GM12878 (cell line): ENCODE measurements at places on chromosomes 12 and 14. TPM values are rescaled to one million over a fixed set of nuclear protein-coding genes. Genes with fewer than 3 reads are reported as not detected.
A peak's percentile ranks its signal among the peaks of the same experiment; 100 is the strongest.

- DNase-seq: no peak
- no peaks in the 10 kb centered on the region for H3K36me3 ChIP-seq
- no peak overlapping the region for H3K4me3 ChIP-seq
- H3K4me1 ChIP-seq: peaks cover 6% of the 10 kb centered on the region
- no peak overlapping the region for H3K27ac ChIP-seq
- peaks cover 3% of the 10 kb centered on the region for H3K27me3 ChIP-seq
These were observed 25.2 kb upstream of the KRT78 start for GRCh38 chr12:52873832-52874572.

- no peak for DNase-seq
- no peaks in the 10 kb centered on the region for H3K36me3 ChIP-seq
- no peak overlapping the region for H3K4me3 ChIP-seq
- no peak overlapping the region for H3K27ac ChIP-seq
These were observed 8.2 kb downstream of the PHC1 start for GRCh38 chr12:8922544-8922943.

DNA sequence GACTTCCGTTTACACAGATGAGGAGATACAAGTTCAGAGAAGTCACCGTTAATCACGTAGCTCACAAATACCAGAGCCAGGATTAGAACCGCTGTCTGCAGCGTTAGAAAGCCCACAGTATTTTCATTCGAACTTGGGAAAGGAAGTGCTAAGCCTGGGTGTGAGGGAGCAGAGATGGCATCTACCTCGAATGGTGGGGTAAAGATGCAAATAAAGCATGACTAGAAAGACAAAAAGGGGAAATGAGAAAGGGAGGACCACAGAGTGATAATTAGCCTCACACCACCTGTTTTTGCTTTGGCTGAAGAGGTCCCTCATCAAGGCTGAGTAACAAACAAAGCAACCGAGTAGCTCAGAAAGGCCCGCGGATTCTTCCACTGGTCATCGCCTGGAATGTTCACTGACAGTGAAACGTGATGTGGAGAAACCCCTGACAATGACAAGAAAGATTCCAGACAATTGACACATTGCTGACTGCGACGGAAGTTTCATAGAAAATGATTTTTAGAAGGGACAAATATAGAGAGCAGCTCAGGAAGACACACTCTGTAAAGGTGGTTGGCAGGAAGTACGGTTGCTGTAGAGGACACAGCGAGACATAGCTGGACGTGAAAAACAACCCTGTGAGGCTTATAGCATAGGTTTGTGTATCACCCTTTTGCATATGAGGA is 31.5 kb upstream of the BHLHE41 start:
- H3K27me3 ChIP-seq: no peaks in the 10 kb centered on the region
- DNase-seq: peak; percentile 99
- H3K4me1 ChIP-seq: peaks cover 38% of the 10 kb centered on the region
- no peaks in the 10 kb centered on the region for H3K36me3 ChIP-seq

DNA sequence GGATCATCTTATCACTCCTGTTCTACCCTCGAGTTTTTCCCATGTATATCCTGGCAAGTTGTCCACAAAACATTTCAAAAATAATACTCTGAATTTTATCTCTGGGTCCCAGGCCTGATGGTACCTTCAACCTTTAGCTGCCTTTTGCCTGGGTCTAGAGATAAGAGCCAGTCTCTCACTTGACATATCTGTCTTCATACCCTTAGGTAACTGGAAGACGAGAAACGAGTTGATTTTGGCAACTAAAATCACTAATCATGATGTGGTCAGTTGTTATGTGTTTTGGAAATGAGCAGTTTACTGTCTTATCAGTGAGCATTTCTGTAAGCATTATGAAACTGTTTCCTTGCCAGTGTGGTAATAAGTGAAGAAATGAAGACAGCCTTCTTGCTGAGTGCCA is 6.3 kb downstream of the RNF10 start:
- no peak overlapping the region for H3K27ac ChIP-seq
- no peak overlapping the region for H3K4me3 ChIP-seq
- H3K27me3 ChIP-seq: no peaks in the 10 kb centered on the region
- no peak for DNase-seq
- peaks cover 21% of the 10 kb centered on the region for H3K36me3 ChIP-seq

- H3K4me3 ChIP-seq: no peak overlapping the region
- peaks cover 4% of the 10 kb centered on the region; the same call in 1 of the 2 replicates for H3K4me1 ChIP-seq
- no peak for DNase-seq
- peaks cover 4% of the 10 kb centered on the region; the same call in 1 of the 2 replicates for H3K27me3 ChIP-seq
- H3K36me3 ChIP-seq: no peaks in the 10 kb centered on the region
These were observed 2.0 kb downstream of the PELI2 start for GRCh38 chr14:56120091-56120691.

- no peak for DNase-seq
- peaks cover 35% of the 10 kb centered on the region for H3K4me1 ChIP-seq
- peaks cover 6% of the 10 kb centered on the region for H3K36me3 ChIP-seq
- no peak overlapping the region for H3K4me3 ChIP-seq
- H3K27me3 ChIP-seq: no peaks in the 10 kb centered on the region
These were observed 71.1 kb upstream of the SAV1 start for GRCh38 chr14:50739186-50739585.

DNA sequence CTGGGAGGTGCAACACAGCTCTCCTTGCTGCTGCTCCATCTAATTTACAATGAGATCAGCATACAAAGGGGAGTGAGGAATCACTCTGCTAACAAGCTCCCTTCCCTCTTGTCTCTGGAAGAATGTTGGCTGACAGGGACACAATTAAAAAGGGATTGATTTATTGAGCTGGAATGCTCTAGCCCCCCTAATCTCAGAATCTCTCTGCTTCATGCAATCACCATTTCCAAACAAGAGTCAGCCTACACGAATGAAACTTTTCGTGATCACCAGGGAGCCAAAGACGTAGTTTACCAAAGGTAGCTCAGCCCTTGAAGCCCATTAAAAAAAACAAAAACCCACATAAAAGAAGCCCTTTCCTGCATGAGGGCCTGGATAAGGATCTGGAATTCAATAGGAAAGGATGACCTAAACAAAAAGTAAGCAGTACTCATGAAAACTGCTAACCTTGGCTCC is 223.8 kb downstream of the C12orf75 start:
- H3K27ac ChIP-seq: no peak overlapping the region
- no peaks in the 10 kb centered on the region for H3K36me3 ChIP-seq
- no peaks in the 10 kb centered on the region for H3K4me1 ChIP-seq
- no peak overlapping the region for H3K4me3 ChIP-seq

Gene TCL1B
- total RNA-seq: not detected in 2 replicates
